NCI-H460 (cell line): ENCODE measurements at places on chromosomes 13 and 19. TPM values are rescaled to one million over a fixed set of nuclear protein-coding genes. Genes with fewer than 3 reads are reported as not detected.

KANK3 gene
- total RNA-seq, result 1.6 and 1.8 TPM in 2 replicates

DNA sequence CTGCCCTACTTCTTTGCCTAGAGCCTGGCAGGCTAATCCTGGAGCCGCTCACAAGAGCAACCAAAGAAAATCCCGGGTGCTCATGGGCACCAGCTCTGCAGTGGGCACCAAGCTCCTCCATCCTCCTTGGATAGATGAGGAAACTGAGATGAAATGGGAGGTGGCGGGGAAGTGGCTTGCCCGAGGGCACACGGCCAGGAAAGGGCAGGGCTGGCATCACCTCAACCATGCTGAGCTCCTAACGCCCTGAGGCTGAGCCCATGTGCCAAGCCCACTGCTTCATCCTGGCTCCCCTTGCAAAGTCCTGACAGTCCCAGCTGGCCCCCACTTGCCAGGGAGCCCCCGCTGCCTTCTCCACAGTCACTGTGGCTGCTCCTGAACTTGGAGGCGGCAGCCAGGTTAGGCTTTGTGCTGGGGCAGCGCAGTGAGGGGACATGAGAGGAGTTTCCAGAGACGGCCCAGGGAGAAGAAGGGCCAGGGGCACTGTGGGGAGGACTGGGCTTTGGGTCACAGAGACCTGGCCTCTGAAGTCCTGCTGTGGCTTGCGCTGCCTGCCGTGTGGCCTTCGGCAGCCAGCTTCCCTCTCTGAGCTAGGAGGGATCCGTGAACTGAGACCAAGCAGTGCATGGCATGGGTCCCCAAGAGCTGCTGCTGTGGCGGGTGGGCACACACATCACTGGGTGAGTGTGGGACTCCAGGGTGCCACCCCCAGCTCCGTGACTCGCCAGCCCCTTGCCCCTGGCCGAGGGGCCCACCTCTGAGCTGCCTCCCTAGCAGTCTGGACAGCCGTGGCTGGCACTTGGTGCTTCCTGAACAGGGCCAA, 17.5 kb downstream of the TMED1 start:
- no peak for DNase-seq

DNA sequence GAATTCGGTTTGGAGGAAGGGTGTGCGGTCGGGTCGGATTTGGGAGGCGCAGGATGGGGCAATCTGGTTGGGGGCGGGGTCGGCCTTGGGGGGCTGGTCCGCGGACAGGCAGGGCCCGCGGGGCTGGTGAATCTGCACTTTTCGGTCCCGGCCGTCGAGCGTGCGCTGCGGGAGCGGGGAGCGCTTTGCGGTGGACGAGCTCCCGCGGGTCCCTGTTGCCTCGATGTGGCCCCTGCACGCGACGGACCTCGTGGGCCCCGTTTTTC, 11.9 kb downstream of the PEAK3 start:
- DNase-seq, result no peak

GRCh38 chr19:57803594-57804325, 11.0 kb downstream of the ZNF552 start:
- DNase-seq, result no peak
